ENCODE measurements at places on chromosomes 12 and 14. TPM values are rescaled to one million over a fixed set of nuclear protein-coding genes. Genes with fewer than 3 reads are reported as not detected.

GRCh38 chr12:117161460-117162166 is 28.7 kb downstream of the FBXO21 start:
- DNase-seq, result no peak

- DNase-seq, result no peak
These were observed 60.4 kb downstream of the TTC9 start for GRCh38 chr14:70702161-70702560.

- no peak for DNase-seq
These were observed 32.0 kb downstream of the DAO start for GRCh38 chr12:108911915-108912314.

DNA sequence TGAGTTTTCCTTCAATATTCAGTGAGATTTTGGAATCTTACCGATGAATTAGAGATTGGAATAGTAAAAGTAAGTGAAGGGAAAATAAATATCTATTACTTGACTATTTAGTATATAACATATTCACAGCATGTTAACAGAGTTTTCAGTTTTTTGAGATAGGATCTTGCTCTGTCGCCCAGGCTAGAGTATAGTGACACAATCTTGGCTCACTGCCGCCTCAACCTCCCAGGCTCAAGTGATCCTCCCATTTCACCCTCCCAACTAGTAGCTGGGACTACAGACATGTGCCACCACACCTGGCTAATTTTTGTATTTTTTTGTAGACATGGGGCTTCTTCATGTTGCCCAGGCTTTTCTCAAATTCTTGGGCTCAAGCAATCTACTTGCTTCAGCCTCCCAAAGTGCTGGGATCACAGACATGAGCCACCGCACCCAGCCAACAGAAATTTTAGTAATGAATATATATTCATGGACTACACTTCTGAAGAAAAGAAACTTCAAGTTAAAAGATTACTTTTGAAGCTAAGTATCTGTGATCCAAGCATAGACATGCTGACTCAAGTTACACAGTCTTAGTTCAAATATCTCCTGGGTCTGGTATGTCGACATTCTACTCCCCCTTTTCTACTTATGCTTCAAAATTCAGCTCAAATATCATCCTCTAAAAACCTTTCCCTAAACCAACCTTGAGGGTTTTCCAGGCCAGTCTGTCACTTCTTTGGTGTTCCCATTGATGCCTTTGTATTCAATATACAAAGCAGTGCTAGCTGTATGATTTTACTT is 13.8 kb downstream of the UBE2N start:
- no peak for DNase-seq

- DNase-seq, result no peak
These were observed 111.4 kb downstream of the DICER1 start for GRCh38 chr14:95045836-95046430.

DNA sequence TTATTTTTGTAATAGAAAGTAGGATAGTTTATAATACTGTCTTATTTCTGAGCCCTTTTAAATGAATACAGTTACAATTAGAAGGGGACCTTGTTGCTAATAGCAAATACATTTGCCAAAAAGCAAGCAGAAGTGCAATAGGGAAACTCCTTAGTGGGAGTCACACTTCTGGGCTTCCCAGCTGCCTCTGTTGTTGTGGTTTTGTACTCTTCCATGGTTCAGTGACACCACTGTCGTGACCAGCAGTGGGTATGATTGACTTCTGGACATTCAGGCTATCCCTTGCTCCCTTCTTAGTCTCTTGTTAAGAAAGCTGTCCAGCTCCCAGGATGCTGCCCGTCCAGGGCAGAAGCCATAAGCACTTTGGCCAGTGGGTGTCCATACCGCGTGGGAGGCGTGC is 22.6 kb downstream of the TCTN1 start:
- DNase-seq, result no peak

- DNase-seq, result no peak
These were observed 34.8 kb upstream of the FRMD6 start for GRCh38 chr14:51616724-51617409.

GRCh38 chr12:22617630-22618029 is 7.3 kb upstream of the ETNK1 start:
- DNase-seq, result no peak

- no peak for DNase-seq
These were observed 74.1 kb downstream of the PITPNM2 start for GRCh38 chr12:123076604-123077297.

DNA sequence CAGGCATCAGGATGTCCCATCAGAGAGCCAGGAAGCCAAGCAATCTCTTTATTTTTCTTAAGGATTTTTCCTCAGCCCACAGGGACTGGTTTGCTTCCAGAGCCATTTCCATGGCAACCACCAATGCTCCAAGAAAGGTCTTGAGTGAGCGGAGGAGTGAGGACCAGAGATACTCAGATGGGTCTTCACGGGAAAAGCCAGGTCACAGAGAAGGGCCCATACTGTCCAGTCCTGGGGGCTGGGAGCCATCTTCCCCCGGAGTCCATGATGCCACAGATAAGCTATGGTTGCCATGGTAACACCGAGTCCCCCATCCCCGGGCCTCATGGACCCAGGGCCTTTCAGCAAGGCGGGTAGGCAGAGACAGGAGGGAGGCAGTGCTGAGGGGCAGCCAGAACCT is 28.6 kb downstream of the CMKLR1 start:
- DNase-seq, result no peak

GRCh38 chr14:91067186-91067585 is 6.7 kb upstream of the RPS6KA5 start:
- DNase-seq, result no peak

DNA sequence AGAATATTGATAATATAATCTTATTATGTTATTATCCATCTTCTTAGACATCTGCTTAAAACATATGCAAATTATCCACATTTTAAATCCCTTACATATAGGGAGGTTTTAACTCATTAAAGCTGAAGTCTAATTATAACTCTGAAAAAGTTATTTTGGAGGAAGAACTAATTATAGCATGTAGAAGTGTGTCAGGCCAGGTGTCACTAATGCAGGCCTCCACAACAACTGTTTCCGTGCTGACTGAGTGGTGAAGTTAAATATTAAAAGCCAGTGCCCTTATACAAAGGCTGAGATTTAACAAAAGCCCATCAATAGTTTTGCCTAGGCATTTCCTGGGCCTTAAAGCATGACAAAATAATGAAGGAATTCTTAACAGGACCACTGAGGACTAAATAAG is 157.4 kb downstream of the LRRK2 start:
- no peak for DNase-seq

DNA sequence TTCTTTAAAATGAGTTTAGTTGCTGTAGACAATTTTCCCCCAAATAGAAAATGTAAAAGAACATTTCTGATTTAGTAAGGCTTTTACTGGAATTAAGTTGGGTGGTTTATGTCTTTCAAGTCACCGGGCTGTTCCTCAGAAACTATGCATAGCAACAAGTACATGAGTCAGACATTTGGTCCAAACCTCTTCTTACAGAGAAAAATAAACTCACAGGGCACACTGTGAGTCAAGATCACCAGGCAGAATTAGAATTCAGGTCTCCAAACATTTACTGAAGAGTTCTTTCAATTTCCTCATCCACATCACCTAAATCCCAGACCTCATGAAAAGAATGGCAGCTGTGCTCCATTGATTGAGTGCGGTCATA is 476.1 kb upstream of the SOX5 start:
- DNase-seq, result no peak

GRCh38 chr14:69850086-69850735 is 29.0 kb upstream of the SMOC1 start:
- DNase-seq, result no peak

DNA sequence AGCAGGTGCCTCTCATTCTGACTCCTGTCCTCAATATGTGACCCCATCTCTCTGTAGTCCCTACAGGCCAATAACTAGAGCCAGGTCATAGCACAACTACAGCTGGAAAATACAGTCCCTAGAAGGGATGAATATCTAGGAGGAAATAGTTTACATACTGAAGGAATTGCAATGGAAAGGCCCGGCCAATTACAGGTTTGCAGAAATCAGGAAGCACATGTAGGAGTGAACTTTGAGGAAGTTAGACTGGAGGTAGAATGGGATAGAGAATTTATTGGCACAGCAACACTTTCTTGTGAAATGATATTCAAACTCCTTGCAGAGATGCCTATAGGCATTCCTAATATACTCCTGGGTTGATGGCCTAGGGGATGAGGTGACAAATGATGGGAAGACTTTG is 257.3 kb downstream of the GRIN2B start:
- no peak for DNase-seq

GRCh38 chr14:89767131-89767530 is 187.4 kb downstream of the EFCAB11 start:
- DNase-seq, result no peak

DNA sequence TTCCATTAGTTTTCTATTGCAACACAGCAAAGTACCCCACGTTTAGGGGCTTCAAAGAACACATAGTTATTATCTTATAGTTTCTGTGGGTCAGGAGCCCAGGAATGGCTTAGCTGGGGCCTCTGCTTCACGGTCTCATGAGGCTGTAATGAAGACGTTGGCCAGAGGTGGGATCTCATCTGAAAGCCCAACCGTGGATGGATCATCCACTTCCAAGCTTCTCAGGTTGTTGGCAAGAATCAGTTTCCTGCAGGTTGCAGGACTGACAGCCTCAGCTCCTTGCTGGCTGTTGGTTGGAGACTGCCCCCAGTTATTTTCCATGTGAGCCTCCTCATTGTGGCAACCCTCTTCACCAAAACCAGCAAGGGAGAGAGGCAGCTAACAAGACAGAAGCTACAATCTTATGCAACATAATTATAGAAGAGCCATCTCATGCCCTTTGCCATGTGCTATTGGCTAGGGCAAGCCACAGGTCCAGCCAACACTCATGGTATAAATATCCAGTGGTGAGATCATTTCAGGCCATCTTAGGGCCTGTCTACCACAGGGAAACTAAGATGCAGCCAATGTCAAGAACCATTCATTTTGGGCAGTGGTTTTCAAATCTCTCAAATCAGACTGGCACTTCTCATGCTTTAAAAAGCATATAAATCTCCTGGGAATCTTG is 452.4 kb downstream of the MED13L start:
- DNase-seq, result no peak

GRCh38 chr12:13171921-13172859 is 24.3 kb upstream of the EMP1 start:
- peak; percentile 37 for DNase-seq

DNA sequence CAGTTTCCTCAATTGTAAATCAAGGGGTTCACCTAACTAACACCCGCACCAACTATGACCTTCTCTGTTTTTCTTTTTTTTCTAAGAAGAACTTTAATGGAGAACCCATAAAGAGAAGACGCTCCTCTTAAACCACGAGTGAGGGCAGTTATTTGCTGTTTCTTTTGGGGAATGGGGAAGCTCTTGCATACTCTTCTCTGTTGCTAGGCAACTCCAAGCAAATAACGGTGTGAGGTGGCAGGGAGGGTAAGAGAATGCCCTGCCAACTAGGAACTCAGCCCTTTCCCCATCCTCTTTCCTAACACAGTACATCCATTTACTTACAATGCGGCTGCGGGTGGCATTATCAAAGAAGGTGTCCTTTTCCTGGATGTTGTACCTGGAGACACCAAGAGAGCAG is 114.9 kb downstream of the ANO2 start:
- DNase-seq, result no peak

DNA sequence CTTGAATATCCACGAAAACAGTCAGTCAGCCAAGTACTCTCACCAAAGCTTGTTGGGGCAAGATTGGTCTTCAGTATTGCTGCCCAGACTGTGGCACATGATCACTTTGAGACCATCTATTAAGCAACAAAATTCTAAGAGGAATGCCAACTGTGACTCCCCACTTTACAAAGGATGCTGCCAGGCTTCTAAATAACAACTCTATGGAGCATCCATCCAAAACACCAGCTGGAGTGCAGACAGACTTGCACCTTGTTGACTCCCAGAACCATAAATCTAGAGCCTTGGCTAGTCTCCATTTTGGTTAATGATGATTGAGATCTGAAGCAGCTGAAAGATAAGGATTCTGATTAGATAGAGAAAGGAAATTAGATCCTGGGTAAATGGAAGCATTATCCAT is 132.8 kb downstream of the DIO2 start:
- peak; percentile 66 for DNase-seq

GRCh38 chr14:98018628-98019027 is 1221.4 kb downstream of the VRK1 start:
- DNase-seq, result no peak

DNA sequence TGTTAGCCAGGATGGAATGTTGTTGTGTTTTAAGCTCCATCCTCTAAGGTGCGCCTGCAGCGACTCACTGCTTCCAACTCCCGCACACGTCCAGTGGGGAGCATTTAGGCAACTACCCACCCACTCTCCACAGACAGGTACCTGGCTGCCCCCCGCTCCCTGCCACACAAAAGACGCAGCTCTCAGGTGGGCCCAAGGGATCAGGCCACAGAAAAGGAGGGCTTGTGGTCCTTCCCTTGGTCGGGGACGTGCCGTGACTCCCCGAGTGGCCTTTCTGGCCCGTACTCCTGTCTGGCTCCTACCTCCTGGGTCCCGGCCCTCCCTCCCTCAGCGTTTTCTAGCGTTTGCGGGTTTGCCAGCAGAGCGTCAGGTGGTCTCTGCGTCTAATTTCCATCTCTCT is 16.2 kb downstream of the TEDC1 start:
- no peak for DNase-seq

- DNase-seq, result no peak
These were observed 63.6 kb downstream of the CHST11 start for GRCh38 chr12:104520242-104520900.

DNA sequence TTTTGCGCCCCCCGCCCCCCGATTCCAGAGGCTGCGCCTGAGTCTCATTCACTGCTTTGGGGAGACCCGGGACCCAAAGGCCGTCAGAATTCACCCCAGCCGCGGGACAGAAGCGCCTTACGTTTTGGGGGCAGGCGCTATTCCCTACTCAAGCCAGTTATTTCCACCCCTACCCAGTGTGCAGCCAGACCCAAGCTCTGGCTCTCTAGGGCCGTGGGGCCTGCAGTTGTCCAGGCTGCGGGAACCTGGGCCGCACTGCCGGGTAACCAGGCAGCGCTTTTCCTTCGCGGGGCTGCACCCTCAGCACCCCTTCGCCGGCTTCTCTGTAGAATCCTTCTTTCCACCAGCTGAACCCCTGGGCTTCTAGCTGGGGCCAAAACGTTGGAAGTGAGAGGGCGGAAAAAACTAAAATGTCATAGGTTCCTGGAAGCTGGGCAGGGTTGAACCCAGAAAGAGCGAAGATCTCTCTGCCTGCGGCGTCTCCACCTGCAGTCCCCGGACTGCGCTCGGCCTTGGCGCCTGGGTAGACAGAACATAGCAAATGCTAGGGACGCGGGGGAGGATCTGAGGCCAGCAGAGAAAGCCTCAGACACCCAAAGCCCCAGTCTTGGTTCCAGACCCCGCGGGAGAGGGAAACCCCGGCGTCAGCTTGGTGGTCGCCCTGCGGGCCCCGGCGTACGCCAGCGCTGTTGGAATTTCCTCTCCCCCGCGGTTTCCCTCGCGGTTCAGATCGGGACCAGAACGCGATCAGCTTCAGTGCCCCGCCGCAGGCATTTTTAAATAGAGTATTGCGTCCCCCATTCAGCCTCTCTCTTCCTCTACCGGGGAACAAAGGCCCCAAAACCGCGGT is 18.3 kb downstream of the TBX3 start:
- no peak for DNase-seq

- DNase-seq, result no peak
These were observed 163.7 kb upstream of the RPH3A start for GRCh38 chr12:112627851-112628250.

The TAS2R42 gene
- total RNA-seq, result not detected

The GZMH gene
- 0.28 TPM for total RNA-seq

The CCDC85C gene
- total RNA-seq, result 20.4 TPM

The HSPB8 gene
- total RNA-seq, result 27.3 TPM

The PTPN6 gene
- 9.3 TPM for total RNA-seq

The SLC8A3 gene
- total RNA-seq, result 11.1 TPM

The CD69 gene
- total RNA-seq, result 1.4 TPM

The PTGER2 gene
- total RNA-seq, result 3.6 TPM

The CLEC14A gene
- 11.1 TPM for total RNA-seq

The CMTM5 gene
- total RNA-seq, result 46.7 TPM

The C12orf76 gene
- 45.2 TPM for total RNA-seq

The KRT74 gene
- 0.10 TPM for total RNA-seq

The MDM2 gene
- total RNA-seq, result 62.1 TPM

Measured in spinal cord (tissue), 10 donors.